ENCODE measurements at places on chromosomes 1 and 21.

GRCh38 chr1:78420181-78420580, 70.6 kb upstream of the PTGFR start:
- no peak for DNase-seq

DNA sequence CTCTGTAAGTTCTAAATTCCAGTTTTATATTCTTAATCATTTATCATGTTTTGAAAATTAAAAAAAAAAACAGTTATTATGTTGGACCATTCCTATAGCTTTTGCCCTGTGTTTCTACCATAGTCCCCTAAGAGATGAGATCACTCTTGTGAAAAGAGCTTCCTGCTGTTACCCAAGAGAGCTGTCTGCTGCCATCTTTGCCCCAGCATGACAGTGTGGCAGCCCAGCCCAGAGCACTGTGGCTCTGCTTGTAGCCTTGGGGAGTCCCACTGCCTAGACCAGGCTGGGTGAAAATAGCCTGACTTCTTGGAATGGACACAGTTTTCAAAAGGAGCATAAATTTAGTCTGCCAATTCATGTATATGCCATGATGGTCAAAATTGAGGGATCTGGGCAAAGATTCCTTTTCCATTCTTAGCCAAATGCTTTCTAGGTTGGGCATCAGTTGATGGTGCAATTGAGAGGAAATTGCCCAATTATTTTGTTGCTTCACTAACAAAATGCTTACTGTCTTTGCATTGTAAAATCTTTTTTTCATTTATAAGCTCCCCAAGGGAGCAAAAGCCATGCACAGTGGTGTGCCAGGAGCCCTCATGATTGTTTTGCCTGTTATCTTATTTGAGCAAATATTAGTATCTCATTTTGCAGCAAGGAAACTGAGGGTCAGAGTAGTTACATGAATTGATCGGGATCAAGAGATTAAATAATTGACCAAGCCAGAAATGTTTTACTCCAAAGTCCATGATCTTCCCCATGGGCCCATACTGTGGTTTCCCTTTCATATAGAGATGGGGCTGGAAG, 72.8 kb downstream of the ETS2 start:
- DNase-seq: no peak

DNA sequence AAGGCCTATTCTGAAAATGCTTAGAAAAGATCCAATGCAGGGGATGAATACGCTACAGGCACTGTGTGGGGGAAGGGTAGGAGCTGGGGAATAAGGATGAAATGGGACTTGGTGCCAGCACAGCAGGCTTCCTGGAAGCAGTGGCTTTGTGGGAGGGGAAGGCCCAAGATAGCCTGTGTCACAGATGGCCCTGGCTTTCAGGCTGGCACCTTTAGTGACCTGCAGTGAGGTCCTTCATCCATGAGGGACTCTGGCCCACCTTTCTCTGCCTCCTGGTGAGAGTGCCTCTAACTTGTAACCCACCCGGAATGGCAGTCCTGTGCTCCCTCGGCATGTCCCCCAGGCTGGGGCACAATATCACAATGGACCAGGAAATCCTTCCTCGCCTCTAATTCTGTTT, 919 bp downstream of the CHI3L1 start:
- no peak for DNase-seq

DNA sequence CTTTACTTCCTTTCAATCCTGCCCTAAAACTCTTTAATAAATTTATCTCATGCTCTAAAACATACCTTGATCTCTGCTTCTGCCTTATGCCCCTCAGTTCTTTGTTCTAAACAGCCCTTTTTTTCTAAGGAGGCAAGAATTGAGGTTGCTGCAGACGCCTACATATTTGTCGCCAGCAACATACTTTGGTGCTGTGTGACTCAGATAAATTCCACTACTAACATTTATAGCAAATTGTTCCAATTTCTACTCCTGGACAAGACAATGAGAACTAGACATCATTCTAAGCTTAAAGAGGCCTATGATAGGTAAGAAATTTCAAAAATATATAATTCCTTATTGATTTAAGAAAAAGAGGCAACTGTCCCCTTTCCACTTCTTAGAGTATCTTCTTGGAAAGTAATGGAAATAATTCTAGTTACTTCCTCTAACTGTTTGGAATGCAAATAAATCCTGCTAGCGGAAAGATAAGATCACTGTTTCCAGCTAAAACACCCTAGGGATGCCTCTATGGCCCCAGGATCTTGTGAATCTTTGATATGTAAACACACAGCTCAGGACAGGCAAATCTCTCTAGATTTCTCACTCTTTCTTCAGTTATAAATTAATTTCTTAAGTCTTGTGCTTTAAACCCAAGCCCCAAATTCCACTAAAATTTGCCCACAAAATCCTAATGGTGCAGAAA, 869.1 kb downstream of the KCNT2 start:
- DNase-seq: no peak

DNA sequence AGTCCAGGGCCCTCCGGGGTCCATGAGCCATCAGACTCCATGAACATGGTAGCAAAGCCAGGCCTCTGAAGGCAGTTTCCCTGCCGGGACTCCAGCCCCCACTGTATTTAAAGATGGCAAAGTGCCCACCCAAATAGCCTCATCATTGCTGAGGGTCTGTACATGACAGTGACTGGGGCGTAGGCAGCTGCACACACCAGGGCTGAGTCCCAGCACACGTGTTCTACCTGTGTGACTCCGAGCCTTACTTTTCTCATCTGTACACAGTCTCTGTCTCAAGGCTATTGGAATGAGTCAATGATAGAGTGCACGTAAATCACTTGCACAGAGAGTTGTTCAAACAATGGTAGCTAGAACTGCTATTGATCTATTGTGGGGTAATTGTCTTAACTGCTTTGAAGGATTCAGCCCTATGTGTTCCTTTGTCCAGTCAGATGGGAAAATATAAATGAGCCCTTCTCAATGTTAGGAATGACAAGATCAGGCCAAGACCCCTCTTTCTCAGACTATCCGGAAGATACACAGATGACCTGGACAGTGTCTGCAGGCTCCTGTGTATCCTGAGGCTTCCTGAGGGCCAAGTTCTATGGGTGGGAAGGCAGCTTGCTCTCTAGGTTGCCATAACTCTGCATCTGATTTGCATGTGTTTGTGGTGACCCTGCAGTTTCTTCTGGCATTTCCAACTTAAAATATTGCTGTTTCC, 48.9 kb downstream of the RASSF5 start:
- no peak for DNase-seq

GRCh38 chr1:107443027-107443426, 302.2 kb downstream of the NTNG1 start:
- DNase-seq: no peak

DNA sequence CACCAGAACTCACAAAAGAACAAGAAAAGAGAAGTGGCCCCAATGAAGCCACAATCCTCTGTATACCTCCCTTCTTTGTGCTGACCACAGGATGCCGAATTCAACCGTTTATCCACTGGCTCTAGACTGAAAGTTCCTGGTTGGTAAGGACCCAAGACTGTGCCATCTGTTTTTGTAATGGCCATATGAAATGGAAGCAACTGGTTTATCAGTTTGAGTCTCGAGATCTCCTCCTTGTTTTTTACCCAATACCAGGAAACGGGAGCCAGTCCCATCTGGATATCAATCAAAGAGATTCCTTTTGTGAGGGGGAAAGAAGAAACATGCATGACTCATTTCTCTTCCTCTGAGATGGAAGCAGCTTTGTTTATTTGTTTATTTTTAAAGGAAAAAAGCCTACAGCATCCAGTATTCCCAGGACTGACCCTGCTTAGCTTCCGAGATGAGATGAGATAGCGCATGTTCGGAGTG, 32.4 kb upstream of the ZNF124 start:
- no peak for DNase-seq

DNA sequence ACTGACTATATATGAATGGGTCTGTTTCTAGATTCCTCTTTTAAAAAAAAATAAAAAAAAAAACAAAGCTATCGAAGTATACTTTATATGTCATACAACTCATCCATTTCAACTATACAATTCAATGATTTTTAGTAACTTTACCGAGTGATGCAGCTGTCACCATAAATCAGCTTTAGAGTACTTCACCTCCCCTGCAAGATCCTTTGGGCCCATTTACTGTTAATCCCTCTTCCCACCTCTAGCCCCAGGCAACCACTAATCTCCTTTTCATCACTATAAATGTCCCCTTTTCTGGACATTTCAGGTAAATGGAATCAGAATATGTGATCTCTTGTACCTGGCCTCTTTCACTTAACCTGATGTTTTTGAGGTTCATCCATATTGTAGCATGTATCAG, 133.9 kb downstream of the PEX14 start:
- DNase-seq: no peak

- DNase-seq: no peak
These were observed 219.7 kb upstream of the PLD5 start for GRCh38 chr1:242743983-242744780.

DNA sequence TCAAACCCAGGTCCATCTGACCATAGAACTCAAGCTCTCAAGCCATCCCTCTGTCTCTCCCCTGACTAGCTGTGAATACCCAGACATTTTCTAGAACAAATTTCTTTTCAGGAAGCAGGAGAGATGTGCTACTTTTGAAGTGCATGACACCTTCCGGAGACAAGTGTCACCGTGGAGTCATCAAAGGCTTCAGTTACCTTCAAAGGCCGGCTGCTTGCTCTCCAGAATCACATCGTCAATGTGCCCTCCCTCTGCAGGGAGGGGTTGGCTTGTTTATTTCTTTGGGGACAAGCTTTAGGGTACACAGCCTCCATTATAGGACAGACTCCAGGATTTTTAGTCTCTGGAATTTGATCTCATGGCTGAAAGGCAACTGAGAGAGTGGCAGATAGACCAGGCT, 37.7 kb upstream of the IGSF21 start:
- peak; percentile 12 for DNase-seq

DNA sequence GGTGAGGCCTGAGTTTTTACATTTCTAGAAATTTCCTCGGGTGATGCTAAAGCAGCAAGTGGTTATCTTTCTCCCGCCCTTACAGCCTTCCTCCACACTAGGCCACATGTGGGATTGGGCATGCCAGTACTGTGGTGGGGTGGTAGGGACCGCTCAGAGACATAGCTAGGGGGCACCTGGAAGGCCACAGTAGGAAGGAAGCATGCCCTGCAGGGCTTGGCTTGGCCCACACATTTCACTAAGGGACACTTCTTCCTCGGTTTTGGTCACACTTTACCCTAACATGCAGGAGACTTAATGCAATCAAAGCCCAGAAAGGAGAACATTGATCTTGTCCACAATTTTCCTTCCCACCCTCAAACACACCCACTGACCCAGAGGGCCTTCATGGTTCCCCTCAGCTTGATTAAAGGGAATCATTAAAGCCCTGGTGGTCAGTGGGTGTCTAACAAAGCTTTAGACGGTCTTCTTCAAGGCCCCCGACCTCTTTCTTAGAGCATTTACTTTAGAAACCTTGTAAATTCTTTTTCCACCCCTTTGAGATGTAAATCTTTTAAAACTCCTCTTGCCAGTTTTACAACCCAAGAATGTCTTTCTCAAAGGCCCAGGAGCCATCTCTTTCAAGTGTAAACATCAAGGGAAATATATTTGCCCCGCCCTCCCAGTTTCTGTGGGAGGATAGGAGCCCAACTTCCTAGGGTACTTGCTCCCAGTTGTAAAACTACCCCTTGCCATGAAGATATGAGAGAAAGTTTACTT, 246.4 kb upstream of the PTBP2 start:
- no peak for DNase-seq

- DNase-seq: peak; percentile 73
These were observed 17.5 kb upstream of the RAB4A start for GRCh38 chr1:229253151-229253974.

DNA sequence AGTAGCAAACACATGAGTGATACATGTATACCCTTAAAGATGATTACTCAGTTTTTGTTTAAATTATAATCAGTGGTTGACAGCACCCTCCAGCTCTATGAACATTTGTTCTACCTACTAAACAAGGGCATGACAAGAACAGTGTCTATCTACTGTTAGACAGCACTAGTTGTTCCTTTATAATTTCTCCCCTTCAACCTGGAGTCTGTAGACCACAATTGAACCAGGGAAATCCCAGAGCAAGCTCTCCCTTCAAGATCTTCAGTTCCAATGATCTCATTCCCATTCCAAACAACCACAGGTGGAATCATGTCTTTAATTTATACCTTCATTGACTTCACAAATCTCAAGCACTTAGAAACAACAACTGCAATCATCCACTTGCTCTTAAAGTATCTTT, 216.1 kb downstream of the HHIPL2 start:
- no peak for DNase-seq

DNA sequence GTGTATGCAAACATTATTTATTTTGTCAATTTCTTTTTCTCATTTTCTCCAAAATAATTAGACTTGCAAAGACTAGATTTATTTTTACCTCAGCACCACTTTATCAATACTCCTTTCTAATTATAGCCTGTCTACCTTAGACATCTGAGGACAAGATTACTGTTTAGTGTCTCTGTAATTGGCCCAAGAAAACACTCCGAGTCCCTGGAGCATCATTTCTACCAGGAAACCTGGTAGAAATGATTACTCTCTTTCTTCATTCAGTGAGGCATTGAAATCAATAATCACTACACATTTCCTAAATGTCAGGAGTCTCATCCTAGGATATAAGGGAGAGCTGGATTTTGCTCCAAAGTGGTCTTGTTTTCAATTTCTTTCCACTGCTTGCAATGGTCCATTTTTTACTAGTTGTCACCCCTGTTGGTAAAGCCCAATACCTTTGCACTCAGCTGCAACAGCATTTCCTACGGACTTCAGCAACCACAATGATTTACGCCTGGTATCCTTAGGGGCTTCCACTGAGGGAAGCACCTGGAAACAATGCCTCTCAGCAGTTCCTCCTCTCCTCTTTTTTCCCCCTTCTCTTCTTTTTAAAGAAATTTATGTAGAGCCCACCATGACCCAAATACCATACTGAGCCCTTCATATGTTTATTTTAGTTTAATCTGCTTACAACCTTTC, 64.6 kb downstream of the GRIK1 start:
- DNase-seq: no peak

DNA sequence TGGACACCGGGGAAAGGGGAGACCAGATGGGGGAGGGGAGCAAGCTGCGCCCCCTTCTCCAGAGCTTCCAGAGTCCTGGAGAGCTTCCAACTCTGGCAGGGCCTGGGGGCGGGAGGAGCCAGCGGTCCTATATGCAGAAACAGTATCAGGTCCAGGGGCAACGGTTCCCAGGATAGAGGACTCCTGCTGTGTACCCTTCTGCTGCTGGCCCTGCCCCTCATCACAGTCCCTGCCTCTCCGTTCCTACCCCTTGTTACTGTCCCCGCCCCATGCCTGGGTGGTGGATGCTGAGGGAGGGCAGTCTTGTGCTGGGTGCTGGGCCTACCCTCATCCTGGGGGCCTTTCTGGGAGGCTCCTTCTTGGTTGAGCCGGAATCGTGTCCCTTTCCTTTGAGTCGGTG, 19.2 kb upstream of the PEX10 start:
- no peak for DNase-seq

Data from central memory CD4-positive, alpha-beta T cell (primary cell).